Stimulated activated CD8-positive, alpha-beta memory T cell treated with anti-CD3 and anti-CD28 coated beads, Interleukin-4, amount 100 ng/mL, for 4 hours (primary cell): ENCODE measurements at places on chromosomes 11 and 22.

GRCh38 chr11:62774407-62774806 lies 3.2 kb downstream of the TAF6L start:
- no peak for DNase-seq

GRCh38 chr22:17446698-17447097 lies 77.4 kb downstream of the CECR2 start:
- DNase-seq = no peak

GRCh38 chr11:121794671-121795141 lies 321.3 kb downstream of the BLID start:
- DNase-seq = no peak

GRCh38 chr11:96203567-96204365 lies 139.2 kb downstream of the MAML2 start:
- no peak for DNase-seq

GRCh38 chr11:79097246-79097875 lies 343.5 kb downstream of the TENM4 start:
- no peak for DNase-seq
